ENCODE measurements at places on chromosomes 1 and 21.

DNA sequence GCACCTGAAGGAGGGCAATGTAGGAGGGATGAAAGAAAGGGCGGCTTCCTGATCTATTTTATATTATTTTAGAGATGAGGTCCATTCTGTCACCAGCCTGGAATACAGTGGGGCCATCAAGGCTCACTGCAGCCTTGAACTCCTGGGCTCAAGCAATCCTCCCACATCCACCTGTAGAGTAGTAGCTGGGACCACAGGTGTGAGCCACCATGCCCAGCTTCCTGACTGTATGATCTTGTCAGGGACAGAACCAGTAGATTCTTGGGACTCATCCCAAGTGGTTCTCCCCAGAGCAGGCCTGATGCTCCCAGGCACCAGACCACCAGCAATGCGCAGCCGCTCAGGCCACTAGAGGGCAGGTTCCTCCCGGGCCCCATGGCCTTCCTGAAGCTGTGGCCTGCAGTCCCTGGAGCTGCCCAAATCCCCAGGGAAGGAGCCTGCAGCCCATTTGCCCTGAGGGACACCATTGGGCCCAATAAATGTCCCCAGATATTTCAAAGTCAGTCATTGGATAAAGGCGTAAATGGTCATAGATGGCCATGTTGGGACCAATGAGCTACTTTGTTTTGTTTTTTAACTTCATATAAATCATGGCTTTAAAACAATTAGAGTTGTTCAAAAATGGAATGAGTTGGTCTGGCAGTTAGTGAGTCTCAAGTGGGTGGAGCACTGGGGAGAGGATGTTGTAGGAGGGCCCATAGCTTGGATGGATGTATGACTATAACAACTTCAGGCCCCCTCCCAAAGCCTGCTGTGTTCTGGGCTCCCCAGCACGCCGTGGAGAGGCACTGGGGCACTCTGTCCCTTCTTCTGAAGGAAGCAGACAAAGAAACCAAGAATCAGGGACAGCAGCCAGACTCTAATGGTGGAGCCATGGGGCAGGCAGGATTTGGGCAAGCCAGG, 44.7 kb upstream of the GOLT1A start:
- no peak for DNase-seq

DNA sequence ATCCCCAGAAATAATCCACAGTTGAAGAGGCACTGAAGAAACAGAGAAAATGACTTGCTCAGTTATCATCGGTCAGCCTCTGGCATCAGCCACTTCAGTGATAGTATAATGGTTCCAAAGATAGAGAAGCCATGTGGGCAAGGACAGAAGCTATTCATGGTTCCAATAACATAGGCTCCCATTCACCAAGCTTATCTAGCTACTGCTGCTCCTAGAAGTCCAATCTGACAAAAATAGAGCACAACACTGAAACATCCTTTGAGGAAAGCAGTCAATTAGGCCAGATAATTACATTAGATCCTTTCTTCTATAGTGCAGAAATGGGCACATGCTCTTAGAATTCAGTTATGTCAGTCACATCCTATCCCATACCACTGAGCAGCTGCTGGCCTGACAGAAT, 33.5 kb upstream of the CRB1 start:
- no peak for DNase-seq

GRCh38 chr1:108777839-108778238, 31.4 kb downstream of the STXBP3 start:
- no peak for DNase-seq

DNA sequence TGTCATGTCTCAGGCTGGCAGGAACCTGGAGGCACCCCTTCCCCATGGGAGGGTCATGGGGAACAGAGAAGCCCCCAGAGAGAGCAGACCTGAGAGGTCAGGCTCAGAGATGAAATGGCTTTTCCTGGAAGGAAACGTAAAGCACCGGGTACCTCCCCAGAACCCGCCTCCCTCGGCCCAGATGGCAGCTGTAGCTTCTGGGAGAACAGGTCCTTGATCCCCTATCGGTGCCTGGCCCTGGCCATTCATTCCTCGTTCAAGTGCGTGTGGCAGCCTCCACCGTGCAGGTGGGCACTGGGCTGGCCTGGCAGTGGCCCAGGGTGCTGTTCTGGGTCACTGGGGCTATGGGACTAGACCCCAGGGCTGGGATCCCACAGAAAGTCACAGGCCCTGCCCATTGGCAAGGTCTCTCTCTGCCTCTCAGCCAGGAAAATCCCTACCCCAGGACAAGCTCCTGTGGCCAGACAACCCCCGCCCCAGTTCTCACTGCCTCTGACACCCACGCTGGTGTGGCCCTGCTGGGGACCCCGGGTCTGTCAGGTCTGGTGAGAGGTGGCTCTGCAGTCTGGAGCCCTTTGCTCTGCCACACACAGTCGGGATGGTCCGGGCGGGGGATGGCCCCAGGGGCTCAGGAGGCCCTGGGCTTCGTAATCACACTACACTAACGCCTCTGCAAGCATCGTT, 183.2 kb upstream of the VAMP3 start:
- no peak for DNase-seq

- no peak for DNase-seq
Observed at GRCh38 chr1:118388301-118388959, 203.4 kb upstream of the SPAG17 start.
